ENCODE measurements at places on chromosomes 7 and 10. TPM values are rescaled to one million over a fixed set of nuclear protein-coding genes. Genes with fewer than 3 reads are reported as not detected.

Gene PLEKHS1
- total RNA-seq: 20.6 TPM

Gene TMEM270
- total RNA-seq: not detected

Gene CPA1
- not detected for total RNA-seq

Gene ENTPD1
- 16.6 TPM for total RNA-seq

Gene LIPJ
- not detected for total RNA-seq

Gene KIF20B
- total RNA-seq: 4.9 TPM

Gene CYP2C9
- 362 TPM for total RNA-seq

Gene CPXM2
- 18.2 TPM for total RNA-seq

Gene AKR1C2
- 63.9 TPM for total RNA-seq

GRCh38 chr7:110204527-110204926 is 886.4 kb upstream of the LRRN3 start:
- DNase-seq: no peak

DNA sequence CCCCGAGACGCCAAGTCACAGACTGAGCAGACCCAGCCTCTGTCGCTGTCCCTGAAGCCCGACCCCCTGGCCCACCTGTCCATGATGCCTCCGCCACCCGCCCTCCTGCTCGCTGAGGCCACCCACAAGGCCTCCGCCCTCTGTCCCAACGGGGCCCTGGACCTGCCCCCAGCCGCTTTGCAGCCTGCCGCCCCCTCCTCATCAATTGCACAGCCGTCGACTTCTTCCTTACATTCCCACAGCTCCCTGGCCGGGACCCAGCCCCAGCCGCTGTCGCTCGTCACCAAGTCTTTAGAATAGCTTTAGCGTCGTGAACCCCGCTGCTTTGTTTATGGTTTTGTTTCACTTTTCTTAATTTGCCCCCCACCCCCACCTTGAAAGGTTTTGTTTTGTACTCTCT is 215.6 kb downstream of the TCF7L2 start:
- no peak for DNase-seq

DNA sequence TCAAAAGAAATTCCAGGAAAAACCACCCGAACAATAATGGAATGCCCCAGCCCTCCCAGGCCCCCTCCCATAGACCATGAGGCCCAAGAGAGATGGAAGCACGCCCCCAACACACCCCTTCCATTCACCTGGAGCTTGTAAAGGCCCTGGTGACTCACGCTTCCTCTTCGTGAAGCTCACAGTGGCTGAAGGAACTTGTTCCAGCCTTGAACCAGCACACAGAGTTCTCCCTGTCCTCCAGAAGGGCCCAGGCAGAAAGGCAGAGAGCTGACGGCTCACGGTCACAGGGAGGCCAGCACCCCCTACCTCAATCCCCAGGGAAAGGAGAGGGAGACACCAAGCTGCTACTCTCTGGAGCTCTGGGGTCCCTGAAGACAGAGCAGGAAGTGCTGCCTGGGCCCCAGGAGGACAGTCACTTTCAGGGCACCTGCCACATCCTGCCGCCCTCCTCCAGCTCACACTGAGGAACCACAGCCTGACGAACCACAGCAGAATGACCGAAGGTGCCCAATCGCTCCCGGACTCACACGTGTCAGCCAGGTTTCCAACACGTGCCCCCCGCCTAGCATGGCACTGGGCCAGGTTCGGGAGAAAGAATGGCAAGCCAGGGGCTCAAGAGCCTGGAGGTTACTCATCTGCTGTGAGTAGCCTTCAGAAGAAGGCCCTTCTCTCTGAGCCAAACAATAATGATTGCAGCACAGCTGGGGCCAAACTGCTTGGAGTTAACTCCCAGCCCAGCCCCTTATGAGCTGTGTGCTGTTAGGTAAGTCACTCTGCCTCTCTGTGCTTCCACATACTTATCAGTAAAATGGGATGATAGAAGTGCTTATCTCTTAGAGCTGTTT is 52.8 kb downstream of the DLG5 start:
- DNase-seq: peak; percentile 72

DNA sequence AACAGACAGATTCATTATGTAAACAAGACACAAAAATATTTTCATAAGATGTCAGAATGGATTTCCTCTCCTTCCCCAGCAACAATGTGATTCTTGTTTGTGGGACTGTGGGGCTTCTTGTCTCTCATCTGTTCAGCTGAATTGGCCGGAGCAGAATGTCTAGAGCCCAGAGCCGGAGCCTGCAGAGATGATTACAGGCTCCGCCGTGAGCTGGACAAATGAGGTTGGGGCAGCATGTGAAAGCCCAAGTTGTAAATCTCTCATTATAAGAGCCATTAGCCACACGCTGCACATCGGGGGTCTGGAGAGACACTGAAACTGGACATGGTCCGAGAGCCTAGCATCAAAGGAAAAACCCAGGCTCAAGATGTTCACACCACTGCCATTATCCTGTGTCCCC is 137.0 kb upstream of the ADAM12 start:
- DNase-seq: no peak

DNA sequence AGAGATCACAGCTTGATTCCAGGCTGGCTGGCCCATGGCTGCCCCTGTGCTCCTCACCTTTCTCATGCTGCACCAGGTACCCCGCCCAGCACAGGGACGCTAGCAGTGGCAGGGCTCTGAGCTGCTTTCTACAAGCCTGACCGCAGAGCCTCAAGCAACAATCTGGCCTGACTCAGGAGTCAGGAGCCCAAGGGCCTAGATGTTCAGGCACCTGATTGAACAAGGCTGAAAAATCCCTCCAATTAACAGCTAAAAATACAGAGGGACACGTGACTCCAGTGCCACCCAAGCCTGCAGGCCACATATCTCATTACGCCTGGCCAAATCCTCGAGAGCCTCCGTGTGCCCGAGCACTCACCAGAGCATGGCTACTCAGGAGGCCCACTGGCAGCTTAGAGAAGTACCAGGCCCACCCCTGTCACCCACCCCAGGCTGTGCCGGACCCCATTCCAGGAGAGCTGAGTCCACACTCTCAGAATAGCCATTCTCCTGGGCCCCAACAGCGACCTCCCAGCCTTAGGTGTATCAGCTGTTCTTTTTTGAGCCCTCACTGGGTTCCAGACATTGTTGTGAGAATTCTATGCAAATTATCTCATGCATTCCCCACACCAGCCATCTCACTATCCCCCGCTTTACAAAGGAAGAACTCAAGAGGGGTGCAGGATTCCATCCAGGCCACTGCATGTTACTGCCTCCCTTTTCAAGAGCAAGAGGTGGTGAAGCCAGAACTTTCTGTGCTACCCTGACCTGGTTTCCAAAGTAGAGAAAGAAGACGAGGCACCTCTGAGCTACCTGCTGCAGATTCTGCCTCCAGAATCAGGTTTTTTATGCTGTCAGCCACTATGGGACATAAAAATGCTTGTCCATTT is 98.3 kb downstream of the COL13A1 start:
- no peak for DNase-seq

- no peak for DNase-seq
These were observed 716.5 kb upstream of the KCND2 start for GRCh38 chr7:119556436-119556835.

- no peak for DNase-seq
These were observed 1138.1 kb downstream of the REEP3 start for GRCh38 chr10:64659311-64659710.

- DNase-seq: no peak
These were observed 43.9 kb upstream of the ARHGAP12 start for GRCh38 chr10:31972519-31973041.

DNA sequence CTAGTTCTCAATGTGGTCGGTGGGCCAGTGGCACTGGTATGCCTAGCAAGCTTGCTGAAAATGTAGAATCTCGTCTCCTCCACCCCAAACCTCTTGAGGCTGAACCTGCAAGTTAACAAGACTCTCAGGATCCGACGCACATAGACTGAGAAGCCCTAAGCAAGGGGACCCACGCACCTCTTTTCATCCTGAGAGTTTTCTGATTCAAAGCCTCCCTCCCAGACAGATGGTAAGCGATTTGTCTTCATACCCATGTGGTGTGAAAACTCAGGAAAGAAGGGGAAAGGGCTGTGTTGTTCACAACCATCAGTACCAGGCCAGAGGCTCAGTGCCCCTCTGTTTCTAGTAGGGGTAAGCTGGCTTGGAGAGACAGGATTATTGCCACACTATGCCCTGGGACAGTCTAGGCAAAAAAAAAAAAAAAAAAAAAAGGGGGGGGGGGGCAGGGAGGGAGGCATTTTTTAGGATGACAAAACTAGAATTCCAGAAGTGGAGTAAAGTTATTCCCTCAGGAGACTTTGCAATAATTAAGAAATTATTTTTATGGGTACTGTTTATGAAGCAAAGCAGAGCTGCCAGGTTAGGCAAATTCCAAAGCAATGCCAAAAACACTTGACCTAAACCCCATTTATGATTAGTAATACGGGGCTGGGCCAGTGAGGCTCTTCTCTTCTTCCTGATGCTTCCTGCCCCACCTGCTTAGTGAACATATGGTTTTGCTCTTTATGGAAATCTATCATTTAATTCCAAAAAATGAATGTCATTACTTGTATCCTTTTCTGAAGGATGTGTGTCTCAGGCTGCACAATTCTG is 117.6 kb upstream of the PDLIM1 start:
- no peak for DNase-seq

GRCh38 chr10:44978570-44979280 is at the start of gene DEPP1:
DEPP1 (minus strand) TSS chr10:44978809; CDS start chr10:44978030, 779 bp downstream.
- peak; percentile 91 for DNase-seq

- DNase-seq: no peak
These were observed 123.4 kb downstream of the ATE1 start for GRCh38 chr10:121804460-121804859.

- DNase-seq: no peak
These were observed 203.5 kb downstream of the LRMDA start for GRCh38 chr10:75634947-75635346.

GRCh38 chr10:28300027-28300426 is 2.8 kb downstream of the MPP7 start:
- no peak for DNase-seq

DNA sequence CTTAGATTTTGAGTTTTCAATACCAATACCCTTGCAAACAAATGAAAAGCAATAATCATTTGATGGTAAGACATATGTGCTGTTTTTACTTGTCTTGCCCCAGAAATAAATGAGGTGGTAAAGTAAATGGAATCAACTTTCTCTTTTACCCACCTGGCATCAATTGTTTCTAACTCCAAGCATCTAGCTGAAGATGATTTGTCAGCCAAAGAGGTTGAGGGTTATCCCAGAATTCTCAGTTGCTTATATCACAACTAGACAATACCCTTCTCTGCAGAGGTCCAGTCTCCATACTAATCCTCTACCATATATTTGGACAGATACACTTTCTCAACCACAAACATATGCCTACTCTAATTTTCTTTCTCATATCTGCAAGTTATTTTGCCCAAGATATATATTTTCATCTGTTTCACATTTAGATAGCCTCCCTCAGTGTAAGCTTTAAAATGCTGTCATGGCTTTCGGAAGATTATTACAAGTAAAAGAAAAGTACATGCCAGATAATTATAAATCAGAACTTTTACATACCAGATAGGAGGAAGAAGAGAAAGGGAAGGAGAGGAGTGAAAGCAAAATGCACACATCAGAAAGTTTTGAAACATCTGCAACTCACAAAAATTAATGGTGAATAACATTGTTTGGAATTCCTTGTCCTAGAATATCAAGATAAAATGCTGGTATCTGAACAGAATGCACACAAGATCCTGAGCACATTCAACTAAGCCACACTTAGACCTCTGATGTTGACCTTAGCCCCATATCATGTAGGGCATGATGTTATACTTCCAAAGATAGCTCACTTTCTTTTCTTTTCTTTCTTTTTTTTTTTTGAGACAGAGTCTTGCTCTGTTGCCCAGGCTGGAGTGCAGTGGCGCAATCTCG is 146.6 kb downstream of the REEP3 start:
- no peak for DNase-seq

- no peak for DNase-seq
These were observed 101.2 kb upstream of the EFCAB10 start for GRCh38 chr7:105682341-105683060.

DNA sequence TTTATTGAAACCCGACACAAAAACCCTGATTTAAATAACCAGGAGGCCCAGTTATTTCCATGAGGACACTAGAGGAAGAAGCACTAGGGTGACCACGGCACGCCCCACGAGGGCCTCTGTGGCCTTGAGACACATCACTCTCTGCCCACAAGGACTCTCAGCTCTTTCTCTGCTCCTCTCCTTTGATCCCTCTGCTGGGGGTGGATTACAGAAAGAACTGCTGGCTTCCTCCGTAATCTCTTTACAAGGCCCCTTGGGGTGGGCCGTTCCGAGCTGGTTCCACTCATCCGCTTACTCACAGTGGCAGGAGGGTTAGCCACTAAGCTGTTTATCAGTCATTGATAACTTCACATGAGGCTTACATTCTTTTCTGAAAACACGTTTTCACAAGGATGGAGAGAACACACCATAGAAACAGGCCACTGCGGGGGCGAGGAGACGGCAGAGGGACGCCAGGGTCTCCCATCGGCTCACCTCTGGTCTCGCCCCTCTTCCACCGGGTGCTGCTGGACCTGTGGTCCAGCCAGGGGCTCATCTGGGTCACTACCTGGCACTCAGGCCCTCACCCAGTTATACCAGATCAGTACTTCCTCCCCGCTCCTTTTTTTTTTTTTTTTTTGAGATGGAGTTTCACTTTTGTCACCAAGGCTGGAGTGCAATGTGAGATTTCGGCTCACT is 17.6 kb upstream of the PFKFB3 start:
- no peak for DNase-seq

DNA sequence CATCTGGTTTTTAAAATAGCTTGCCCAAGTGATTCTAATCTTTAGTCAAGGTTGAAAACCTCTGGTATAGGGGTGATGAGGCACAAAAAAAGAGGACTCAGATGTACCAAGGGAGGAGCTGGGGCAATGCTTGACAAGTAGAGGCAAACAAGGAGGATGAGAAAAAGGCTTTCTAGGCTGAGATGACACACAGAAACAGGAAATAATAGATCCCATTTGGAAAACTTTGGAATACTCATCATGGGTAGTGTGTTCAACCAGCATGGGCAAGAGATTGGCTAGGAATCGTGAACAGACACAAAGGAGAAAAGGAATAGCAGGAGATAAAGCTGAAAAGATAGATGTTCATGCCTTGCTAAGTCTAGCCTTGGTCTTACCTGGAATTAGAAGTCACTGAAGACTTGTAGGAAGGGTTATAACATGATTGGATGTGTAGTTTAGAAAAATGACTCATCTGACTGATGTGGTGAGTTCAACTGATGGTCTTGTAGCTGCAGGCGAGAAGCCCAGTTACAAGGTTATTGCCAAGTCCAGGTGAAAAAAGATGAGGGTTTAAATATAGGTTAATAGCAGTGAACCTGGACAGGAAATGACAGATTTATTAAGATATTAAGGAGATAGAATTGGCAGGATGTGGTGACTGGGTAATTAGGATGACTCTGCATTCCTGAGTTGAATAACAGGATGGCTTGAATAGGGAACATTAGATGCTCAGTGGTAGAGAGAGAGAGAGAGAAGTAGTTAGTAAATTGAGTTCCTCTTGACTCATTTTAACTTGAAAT is 214.0 kb upstream of the LRGUK start:
- no peak for DNase-seq

DNA sequence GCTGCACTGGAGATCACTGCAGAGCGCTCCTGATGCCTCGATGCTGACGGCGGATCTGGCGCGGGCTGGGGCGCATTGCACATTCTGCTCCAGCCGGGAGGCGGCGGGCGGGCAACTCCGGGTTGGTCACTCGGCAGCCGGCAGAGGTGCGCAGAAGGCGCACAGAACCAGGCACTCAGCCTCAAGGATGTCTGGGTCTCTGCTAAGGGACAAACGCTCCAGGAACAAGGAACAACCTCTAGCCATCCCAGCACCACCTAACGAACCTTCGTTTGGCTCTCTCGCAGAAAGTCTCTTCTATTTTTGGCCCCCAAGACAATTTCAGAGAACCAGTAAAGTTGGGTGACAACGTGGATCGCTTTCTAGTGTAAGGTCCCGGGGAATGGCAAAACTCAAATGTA is 254.6 kb downstream of the OTUD1 start:
- DNase-seq: no peak

GRCh38 chr10:133454204-133454893 is 604 bp downstream of the SCART1 start:
- no peak for DNase-seq
